Spinal cord (tissue), 10 donors: ENCODE measurements at places on chromosomes 5 and 9.
A peak's percentile ranks its signal among the peaks of the same experiment; 100 is the strongest.

- DNase-seq = no peak
Measured at GRCh38 chr5:143401227-143402016, 2.1 kb downstream of the NR3C1 start.

GRCh38 chr5:139075066-139076050, 122.8 kb downstream of the SIL1 start:
- no peak for DNase-seq

GRCh38 chr9:34633851-34634550, 3.6 kb downstream of the SIGMAR1 start:
- peak; percentile 83 for DNase-seq

GRCh38 chr5:94040591-94041148, 299.3 kb upstream of the POU5F2 start:
- DNase-seq = no peak

GRCh38 chr5:10036136-10036815, 213.4 kb downstream of the ATPSCKMT start:
- DNase-seq = no peak

- DNase-seq = no peak
Measured at GRCh38 chr5:31682851-31683250, 43.9 kb downstream of the PDZD2 start.

DNA sequence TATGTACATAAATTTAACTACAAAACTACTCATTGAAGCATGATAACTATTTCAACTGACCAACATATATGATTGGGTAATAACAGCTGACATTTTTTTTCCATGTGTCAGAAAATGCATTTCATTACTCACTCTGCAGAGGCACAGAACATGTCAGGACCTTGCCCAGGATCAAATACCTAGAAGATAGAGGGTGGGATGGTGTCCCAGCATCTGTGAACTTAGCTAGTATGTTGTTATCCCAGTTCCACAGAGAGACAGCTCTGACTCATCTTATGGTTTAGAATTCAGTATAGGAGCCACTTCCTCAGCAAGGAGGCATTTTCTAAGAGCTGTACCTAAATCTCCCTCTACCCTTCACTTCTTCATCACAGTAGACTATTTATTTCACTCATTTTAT, 1198.6 kb upstream of the ACO1 start:
- no peak for DNase-seq

GRCh38 chr5:179833056-179833708, 12.5 kb downstream of the SQSTM1 start:
- DNase-seq = no peak

- DNase-seq = no peak
Measured at GRCh38 chr5:65485405-65485804, 3.7 kb upstream of the ADAMTS6 start.

- DNase-seq = no peak
Measured at GRCh38 chr9:130027533-130028365, 15.2 kb downstream of the FNBP1 start.

GRCh38 chr9:92890761-92891160, 12.9 kb upstream of the ZNF484 start:
- DNase-seq = no peak

DNA sequence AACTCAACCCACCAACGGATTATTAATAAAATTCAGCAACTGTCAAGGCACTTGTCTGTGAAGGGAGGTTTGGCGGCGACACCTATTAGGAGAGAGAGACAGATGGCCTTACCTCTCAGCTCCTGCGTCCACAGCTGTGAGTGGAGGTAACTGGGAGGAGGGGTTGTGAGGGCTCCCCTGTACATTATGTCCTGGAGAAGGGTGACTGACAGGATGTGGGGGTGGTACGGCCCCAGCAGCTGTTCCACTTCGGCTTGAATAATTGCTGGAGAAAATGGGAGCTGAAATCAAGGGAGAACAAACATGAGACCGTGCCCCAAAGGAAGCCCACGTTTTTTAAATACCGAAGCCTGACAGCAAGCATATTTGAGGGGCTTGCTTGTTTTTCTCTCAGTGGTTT, 353.5 kb upstream of the RFX3 start:
- DNase-seq = no peak

DNA sequence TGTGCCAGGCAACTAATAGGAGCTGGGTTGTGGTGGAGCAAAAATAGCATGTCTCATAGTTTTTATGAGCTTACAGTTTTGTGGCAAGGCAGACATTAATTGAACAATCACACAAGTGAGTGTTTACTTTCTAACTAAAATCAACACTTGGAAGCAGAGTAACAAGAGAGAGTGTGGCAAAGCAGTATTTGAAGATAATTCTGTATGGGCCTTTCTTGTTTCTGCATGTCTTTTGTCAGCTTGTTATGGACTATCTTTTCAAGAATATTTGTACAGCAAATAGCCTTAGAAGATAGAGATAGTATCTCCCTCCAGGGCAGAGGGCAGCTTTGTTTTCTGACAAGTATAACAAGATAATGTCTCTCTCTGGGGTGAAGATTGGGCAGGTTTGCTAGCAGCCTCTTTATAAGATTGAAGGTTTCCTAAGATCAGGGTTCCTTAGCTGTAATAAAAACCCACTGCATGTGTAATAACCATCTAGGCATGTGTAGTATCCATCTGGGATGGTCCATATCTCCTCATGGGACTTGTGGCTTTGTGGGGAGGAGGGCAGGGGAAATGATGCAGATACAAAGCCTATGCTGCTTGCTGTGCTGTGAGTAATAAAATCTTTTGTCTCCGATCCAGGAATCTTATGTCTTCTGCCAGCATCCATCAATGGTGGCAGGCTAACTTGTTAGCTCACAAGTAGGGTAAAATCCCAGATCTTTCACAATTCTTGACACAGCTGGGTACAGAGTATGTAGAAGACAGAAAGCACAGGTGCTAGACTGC, 479.9 kb downstream of the KDM4C start:
- no peak for DNase-seq

DNA sequence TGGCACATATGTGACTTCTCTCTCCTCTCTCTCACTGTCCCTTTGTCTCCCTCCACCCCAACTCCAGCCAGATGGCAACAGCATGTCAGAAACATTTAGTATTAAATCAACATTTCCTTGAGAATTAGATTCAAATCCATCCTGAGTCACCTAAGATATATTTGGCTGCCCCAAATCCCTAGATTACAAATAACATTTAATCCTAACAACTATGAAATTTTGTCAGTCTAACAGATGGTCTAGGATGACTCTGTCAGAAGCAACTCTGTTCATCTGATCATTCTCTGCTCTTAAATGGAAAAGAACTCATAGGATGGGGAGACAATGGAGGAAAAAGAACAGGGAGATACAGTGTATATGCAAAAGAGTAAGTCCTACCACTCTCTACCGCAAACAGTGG, 201.2 kb downstream of the TSSK1B start:
- DNase-seq = no peak

- DNase-seq = no peak
Measured at GRCh38 chr5:176188085-176188484, 50.1 kb upstream of the SIMC1 start.

DNA sequence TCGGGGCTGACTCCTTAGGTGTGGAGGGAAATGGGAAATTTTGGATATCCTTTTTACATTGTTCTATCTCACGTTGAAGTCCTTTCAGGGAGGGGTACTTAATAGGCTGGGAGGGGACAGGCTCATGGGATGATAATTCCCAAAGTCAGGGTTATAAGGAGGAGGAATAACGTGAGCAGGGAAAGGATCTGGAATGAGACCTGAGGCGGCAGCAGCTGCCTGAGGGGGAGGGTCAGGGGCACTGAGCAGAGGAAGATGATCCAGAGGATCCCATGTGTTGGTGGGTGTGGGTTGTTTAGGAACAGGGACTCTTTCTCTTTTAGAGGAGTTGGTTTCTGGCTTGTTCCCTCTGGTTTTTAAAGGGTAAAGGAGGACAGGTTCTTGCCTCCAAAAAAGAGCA, 18.7 kb downstream of the IFT74 start:
- no peak for DNase-seq
